ENCODE measurements at places on chromosomes 7 and 10.

DNA sequence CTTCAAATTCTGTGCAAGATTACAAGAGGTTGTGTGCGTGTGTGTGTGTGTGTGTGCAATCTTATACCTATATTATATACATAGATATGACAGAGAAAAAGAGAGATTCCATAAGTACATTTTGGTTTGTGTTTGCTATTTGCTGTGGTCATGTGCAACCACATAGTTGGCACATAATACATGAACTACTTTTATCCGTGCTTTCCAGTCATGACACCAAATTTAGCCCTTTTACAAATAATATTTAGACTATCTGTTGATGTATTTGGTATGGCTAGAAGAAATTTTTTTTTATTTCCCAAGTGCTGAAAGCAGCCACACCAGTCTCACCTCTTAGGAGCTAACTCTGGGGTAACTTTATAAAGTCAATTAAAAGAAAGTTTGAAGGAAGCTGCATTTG lies 63.5 kb upstream of the EGFR start:
- DNase-seq: no peak

- no peak for DNase-seq
These were observed 767.5 kb downstream of the GRID1 start for GRCh38 chr10:85599081-85599480.

DNA sequence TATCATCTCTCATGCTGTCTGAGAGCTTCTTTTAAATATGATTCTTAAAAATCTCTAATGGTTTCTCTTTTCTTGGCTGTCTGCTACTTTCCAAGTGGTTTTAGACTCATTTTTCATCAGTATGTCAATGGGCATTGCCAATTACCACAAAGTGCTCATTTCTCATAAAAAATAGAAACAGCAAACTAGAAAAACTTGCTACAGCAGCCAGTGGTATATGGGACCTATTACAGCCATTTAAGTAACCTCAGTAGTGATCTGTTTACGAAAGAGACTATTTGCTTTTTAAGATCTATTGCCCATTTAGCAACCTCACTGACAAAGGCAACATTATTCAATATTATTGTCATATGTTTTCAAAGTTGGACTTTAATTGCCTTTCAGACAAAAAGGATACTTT lies 207.1 kb upstream of the RHOBTB1 start:
- no peak for DNase-seq

DNA sequence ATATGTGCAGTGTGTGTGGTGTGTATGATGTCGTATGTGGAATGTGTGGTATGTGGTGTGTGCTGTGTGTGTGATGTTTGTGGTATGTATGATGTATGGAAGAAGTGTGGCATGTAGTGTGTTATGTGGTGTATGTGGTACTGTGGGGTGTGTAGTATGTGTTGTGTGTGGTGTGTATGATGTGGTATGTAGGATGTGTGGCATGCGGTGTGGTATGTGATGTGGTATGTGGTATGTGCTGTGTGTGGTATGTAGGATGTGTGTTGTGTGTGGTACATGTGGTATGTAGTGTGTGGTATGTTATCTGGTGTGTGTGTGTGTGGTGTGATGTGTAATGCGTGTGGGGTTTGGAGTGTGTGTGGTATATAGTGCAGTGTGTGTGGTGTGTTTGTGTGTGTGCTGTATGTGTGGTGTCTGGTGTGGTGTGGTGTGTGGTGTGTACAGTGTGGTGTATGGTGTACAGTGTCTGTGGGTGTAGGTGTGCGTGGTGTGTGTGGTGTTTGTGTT lies 129.6 kb downstream of the ATP6V0E2 start:
- no peak for DNase-seq

DNA sequence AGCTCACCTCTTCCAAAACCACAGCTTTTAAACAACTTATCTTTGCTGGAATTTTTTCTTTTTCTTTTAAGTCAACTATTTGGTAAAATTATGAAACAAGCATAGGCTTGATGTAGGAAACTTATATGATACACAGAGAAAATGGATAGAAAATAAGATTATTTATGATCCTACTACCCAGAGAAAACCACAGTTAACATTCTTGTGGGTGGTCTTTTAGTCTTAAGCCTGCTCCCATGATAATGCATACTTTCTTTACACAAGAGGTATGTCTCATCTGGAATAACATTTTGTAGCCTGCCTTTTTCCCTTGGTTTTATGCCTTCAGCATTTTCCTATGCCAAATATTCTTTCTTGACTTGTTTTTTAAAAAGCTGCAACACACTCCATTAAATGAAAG lies 21.4 kb downstream of the PLPP4 start:
- DNase-seq: no peak

DNA sequence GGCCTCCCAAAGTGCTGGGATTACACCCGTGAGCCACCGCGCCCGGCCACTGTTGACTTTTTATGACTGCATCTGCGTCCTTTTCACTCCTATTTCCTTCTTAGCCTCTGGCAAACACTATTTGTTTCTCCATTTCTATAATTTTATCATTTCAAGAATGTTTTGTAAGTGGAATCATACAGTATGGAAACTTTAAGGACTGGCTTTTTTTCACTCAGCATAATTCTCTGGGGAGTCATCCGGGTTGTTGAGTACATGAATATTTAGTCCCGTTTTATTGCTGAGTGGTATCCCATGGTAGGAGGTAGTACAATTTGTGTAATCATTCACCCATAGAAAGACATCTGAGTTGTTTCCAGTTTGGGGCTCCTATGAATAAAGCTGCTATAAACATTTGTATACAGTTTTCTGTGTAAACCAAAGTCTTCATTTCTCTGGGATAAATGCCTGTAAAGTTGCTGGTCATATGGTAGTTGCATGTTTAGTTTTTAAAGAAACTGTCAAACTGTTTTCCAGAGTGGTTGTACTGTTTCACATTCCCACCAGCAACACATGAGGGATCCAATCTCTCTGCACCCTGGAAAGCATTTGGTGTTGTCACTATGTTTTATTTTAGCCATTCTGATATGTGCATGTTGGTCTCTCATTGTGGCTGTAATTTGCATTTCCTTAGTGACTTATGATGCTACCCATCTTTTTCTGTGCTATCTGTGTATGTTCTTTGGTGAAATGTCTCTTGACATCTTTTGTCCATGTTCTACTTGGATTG lies 139.6 kb upstream of the EEPD1 start:
- no peak for DNase-seq

DNA sequence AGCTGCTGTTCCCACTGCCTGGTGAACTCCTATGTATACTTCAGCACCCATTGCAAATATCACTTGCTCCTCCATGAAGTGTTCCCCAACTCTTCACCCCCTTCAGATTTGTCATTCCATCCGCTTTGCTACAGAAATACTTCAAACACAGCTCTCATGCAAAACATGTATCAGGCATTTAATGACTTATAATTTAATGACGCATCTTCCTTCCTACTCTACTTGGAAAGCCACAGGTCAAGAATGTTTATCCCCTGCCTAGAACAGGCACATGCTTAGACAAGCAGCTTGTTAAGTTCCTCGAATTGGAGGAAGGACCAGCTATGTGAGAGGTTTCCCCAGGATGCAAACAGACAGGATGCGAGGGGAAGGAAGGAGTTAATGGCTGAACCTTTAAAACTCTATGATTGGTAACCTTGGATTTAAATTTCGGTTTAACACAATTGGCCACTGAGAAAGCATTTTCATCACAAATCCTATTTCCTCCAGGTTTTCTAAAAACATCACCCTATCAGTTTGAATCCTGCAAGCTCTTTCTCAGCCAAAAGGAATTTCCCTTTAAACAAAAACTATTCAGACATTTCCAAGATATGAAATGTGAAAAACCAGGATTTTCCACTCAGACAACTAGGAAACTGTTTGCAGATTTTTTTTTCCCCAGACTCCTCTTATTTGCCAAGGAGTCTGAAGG lies 11.5 kb downstream of the CREB3L2 start:
- no peak for DNase-seq

GRCh38 chr7:106493041-106493731 lies 167.8 kb downstream of the CCDC71L start:
- DNase-seq: no peak

DNA sequence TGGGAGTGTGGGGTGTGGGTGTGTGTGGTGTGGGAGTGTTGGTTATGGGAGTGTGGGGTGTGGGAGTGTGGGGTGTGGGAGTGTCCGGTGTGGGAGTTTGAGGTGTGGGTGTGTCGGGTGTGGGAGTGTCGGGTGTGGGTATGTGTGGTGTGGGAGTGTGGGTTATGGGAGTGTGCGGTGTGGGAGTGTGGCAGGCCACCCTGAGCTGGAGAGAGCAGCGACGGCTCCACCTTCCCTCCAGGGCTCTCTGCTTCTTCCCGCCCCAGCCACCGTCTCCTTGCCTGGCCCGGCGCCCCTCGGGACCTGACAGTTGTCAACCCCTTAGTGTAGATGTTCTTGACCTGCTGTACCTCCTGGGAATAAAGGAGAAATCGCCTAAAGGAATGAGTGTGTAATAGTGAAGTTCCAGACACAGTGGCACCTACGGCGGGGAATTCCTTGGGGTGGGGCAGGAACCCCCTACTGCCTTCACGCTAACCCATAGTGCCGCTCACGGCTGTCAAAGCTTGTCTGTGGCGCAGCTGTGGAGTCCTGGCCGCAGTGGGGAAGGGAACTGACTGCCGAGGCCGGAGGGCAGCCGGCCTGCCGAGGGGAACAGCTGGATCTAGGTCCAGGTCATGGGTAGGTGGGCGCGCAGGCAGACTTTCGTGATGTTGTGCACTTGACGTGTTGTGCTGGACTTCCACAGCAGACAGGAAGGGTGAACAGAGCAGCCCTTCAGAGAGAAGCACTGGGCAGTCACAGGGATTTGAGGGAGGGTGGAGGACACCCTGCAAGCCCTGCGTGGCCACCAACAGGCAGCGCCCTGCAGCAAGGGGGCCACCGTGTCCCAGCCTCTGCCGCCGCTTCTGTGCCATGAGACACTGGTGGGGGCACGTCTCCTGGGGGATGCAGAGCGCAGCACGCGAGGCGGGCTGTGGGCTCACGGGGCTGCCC lies 49.0 kb upstream of the EN2 start:
- DNase-seq: no peak

DNA sequence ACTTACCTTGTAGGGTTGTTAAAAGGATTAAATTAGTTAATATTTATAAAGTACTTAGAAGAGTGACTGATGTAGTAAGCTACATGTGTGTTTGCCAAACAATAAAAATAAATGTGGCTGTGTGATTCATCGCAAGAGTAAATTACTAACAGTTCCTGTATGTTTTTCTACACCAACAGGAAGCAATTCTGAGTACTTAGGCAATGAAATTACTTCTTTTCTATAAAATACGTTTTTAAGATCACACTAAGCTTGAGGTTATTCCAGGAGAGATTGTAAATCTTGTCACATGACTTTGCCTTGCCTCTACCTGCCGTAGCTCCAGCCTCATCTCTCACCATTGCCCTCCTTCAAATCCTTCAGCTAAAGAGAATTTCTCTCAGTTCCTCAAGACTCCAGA lies 18.1 kb upstream of the GSTK1 start:
- no peak for DNase-seq

DNA sequence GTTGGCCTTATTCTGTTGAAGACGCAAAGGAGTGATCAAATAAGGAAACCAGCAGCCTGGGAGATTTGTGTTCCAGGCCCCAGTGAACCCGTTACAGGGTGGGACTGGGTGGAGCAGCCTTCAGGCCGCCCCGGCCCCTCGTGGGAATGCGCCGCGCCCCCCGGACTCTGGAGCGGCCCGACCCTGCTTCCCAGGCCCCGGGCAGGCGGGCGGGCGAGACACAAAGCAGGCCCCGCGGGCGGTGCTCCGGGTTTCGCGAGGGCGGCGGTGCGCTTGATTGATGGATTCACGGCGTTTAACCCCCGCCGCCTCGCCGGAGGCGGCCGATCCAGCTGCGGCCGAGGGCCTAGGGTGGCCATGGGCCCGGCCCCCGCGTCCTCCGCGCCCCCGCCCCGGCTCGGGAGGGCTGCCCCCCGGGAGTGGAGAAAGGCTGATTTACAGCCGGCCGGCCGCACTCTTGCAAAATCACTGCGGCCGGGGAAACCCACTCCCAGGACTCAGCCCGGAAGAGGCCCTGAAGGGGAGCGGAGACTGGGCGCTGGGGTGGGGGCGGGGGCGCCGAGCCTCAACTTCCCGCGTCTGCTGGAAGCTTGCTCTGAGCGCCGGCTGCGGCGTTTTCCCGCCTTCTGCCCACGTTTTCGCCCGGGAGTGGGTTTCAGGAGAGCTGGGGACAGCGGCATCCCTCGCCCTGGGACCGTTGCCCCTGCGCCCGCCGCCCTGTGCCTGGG lies 299.6 kb upstream of the NFE2L3 start:
- no peak for DNase-seq

GRCh38 chr10:84198206-84198915 lies 4.0 kb downstream of the CDHR1 start:
- no peak for DNase-seq
